ENCODE measurements at places on chromosomes 3 and 15.
A peak's percentile ranks its signal among the peaks of the same experiment; 100 is the strongest.

- DNase-seq, result no peak
Observed at GRCh38 chr15:70054884-70055387, 42.8 kb downstream of the TLE3 start.

DNA sequence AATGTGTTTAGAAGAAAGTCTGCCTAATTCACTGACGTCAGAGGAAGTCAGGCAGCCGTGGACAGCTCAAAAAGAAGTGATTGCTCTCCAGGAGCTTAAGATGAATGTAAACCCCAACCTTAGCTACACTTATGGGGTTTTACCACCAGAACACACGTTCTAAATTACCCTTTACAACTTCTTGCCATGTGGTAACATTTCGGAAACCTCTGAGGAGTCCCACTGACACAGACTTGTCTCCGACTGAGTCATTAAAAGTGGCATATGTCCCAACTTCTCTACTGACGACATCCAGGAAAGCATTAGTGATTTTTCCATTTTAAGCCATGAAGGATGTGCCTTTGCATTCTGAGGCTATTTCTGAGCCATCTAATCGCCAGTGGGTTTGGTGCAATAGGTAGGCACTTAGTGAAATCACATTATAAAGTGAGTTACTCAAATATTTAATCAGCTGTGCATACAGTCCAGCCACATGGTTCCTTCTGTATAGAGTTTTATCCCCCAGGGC is 32.4 kb downstream of the C2CD4A start:
- no peak for DNase-seq

- peak; percentile 30 for DNase-seq
Observed at GRCh38 chr3:141093971-141094684, 43.0 kb downstream of the SPSB4 start.

DNA sequence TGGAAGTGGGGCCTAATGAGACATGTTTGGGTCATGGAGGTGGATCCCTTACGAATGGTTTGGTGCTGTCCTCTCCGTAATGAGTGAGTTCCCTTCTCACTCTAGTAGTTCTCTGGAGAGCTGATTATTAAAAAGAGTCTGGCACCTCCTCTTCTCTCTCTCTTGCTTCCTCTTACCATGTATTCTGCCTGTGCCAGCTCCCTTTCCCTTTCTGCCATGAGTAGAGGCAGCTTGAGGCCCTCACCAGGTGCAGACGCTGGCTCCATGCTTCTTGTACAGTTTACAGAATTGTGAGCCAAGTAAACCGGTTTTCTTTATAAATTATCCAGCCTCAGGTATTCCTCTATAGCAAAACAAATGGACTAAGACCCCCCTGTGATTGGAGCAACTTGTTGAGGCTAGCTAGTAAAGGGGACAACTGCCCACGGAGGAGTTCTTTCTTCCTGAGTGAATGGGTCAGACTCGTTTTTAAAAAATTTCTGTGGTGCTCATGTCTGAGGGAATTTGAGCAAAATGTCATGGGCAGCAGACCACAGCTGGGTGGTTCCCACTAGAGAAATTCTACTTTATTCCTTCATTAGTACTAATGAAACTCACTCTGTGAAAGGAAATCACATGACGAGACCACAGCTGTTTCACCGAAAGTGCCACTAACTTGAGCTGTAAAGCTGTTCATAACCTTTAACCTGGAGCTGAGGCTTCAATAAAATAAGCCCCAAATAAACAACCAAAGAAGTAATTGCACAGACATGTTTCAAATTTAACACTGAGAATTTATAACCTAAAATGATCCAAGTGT is 210.0 kb downstream of the NFKBIZ start:
- no peak for DNase-seq

DNA sequence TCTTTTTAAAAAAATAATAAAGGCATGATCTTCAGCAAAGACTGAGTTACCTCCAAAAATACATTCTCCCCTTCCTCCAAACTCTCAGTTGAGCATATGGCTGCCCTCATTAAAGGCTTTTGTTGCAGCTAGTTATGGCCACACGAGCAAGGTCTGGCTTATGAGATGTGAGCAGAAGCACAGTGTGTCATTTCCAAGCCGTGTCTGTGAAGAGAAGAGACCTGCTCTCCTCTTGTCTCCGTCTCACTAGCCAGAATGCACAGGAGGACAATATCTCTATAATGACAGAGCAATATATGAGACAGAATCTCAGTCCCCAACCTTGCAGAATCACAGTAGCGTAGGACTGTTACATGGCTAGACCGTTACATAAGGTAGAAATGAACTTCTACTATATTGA is 152.3 kb downstream of the MAGI1 start:
- no peak for DNase-seq

DNA sequence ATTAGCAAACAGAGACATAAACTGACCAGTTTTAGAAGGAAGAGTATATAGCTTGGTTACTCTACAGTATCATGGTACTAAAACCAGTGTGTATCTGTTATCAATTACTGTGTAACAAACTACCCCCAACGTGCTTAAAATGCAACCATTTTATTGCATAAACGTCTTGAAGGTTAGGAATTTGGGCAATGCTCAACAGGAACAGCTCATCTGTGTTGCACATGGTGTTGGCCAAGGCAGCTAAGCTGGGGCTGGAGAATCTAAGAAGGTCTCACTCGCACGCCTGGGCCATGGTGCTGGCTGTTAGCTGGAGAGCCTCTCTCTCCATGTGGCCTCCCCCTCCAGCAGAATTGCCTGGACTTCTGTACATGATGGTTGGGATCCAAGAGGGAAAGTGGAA is 81.2 kb upstream of the THBS1 start:
- no peak for DNase-seq

GRCh38 chr3:42216931-42217333 is 49.1 kb downstream of the CCK start:
- no peak for DNase-seq

DNA sequence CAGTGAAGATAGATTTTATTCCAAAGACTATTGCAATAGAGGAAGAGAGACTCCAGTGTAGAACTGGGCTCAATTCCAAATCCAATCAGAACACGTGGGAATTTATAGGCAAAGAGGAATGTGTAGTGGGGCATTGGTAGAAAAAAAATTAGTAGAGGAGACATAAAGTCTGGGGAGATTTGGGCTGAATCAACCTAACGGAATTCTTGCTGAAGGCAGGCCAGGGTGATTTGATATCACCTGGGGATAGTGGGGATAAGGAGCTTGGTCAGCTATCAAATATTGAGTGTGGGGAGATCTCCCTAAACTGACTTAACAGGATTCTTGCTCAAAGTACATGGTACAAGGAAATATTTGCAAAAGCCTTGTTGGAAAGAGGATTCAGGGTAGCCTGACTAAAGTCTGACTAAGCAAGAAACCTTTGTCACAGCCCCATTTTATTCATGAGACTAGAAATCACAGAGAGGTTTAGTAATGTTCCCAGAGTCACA is 29.6 kb downstream of the SST start:
- DNase-seq, result no peak

DNA sequence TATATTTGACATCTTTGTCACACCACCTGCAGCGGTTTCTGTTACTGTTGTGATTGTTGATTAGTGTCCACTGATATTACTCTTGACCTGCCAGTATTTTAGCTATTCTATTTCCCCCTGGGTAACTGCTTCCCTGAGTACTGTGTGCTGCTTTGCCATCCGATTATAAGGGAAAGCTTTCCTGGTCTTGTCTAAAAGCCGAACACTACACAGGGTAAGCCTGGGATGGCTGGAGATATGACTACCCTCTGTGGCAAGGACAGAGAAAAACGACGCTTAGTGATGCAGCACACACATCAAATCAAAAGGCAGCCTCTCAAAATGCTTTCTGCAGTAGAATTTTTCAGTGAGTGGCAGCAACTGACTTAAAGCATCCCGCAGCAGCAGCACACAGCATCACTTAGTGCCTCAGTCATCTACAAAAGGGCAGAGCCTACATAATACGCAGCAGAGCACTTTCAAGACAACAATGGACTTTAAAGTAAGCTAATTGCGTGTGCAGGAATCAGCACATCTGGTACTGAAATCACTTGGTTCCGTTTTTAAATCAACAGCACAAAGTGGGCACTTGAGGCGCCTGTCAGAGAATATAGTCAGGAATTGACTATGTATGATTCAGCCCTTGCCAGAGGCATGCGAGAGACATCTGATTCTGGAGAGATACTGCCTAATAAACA is 656.3 kb upstream of the TGFBR2 start:
- no peak for DNase-seq

DNA sequence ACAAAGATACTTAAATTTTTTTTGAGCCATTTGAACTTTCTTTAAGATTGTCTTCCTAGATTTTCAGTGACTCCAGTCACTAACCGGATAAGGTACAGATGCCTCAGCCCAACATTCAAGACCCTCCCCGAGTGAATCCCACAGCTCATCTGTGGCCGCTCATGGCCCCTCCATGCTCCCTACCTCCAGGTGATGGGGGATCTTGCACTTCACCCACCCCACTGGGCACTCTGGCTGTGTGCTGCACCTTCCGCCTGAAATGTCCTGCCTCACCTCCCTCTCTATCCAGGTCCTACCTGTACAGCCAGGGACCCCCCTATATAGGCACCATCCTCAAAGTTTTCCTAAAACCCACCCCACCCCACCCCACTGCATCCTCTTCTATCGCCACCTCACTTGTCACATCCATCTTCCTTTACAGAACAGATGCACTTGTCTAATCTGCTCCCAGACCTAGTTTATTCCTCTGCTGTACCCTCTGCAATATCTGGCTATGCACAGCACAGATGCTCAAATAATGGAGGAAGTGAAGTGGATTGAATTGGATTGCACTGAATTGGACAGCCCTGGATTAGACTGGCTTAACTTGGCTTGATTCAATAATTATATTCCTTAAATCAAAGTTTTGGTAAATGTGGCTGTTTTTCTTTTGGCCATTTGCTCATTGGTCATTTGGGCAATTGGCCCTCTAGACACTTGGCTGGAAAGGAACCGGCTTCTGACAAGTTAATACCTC is 24.5 kb downstream of the NTRK3 start:
- no peak for DNase-seq

- no peak for DNase-seq
Observed at GRCh38 chr3:112687211-112687610, 46.3 kb upstream of the CCDC80 start.

DNA sequence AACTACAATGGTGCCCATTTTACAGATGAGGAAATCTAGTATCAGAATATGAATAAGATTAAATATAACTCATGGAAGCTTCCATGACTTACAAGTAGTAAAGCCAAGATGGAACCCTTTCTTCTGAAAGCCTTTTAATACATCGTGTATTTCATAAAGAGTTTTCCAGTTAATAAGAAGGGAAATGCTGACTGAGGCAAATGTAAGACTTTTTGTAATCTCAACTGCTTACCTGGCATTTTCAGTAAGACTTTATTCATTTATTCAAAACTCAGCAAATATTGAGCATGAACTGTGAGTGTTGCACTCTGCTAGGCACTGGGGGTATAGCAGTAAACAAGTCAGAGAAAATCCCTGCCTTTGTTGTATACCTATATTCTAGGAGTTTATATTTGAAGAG is 256.4 kb upstream of the THRB start:
- no peak for DNase-seq

DNA sequence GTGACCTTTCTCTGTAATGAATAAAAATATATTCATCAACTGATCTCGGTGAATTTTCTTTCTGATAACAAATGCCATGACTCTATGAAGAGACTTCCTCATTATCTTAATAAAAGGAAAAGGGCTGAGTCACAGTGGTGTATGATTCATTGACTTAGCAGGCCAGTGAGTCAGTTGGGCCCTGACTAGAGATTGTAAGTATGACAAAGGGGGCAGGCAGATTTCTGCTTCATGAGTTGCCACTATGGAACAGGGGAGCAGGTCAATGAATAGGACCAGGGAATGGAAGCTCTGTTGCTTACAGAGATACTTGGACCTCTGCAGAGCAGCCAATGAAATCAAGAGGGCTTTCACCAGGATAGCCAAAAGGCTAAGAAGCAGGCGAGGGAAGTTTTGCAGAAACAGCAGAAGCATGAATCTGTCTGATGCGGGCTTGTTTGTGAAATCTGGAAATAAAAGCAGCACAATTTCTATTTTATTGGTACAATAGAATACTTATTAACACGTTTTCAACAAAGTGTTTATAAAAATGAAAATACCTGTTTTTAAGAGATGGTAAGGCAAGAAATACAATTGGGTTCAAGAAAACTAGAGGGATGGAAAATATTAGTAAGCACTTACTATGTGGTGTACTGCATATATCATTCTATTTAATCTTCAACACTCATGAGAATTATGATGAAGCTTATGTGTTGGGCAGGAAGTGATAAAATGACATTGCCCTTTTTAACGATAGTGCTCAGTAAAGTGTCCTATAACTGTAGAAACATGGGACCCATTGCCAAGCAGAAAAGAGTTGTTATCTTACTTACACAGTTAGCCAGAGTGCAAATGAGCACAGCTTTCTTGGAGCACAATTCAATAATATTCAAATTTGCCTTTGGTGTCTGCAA is 169.8 kb upstream of the MYRIP start:
- no peak for DNase-seq

GRCh38 chr15:80831606-80832224 is 52.5 kb downstream of the CEMIP start:
- no peak for DNase-seq

DNA sequence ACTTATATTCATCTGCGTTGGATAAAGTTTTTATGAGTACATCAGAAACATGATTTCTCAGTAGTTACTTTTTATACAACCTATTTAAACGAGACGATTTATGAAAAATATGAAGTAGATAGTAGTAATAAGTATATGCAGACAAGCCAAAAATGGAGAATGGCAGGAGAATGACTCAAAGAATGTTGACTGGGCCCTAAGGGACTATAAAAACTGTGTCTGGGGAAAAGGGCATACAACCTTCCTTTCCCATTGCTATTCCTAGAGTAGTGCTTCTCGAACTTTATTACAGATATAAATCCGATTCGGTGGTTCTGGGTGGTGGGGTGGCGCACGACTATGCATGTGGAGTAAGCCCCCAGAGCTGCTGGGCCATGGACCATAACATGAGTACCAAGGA is 558.5 kb downstream of the FOXP1 start:
- no peak for DNase-seq

DNA sequence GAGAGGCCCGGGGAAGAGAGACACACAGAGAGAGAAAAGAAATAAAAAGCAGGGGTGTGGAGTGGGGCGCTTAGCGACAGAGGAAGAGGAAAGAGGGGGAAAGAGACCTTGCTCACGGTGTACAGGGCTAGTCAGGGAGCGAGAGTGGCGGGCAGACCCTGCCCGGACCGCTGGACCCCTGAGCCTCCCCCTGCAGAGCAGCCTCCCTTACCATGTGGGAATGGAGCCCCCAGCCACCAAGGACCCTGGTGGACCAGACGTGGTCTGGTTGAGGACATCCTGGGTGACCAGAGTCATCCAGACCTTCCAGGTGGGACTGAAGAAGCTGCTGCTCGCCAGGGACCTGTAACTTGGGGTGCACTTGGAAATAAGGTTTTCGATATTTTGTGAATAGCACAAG is 129.6 kb downstream of the CHSY1 start:
- DNase-seq, result no peak

DNA sequence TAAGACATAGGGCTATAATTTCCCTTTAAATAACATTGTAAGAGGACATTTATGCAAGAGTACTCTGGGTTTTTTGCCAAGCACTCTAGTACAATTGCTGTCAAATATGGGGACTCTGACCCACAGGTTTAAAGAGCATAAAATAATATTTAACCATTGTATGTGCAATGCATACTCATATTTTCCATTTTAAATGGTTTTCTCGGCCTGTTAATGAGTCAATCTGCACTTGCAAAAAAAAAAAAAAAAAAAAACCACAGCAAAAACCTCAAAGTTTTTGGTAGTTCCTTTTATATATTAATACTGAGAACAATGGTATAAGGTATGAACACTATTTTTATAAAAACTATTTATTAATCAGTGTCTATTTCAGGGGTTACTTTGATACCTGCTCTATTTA is 304.0 kb upstream of the CBLB start:
- DNase-seq, result no peak

All from T47D (cell line).